Daoy (cell line): ENCODE measurements at places on chromosomes 12 and 14.
A peak's percentile ranks its signal among the peaks of the same experiment; 100 is the strongest.

GRCh38 chr12:116263844-116264243 lies 13.6 kb downstream of the MED13L start:
- peak; percentile 32 for DNase-seq

DNA sequence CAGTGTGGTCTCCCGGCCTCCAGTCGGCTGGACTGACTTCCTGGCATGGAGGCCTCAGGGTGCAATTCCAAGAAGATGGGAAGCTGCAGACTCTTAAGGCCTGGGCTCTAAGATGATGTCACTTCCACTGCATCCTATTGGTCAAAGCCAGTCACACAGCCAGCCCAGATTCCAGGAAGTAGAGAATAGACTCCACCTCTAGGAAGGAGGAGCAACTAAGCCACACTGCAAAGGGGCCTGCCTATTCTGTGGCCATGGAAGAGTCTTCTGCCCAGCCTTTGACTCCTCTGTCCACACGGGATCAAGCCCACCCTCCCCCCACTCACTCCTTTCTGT lies 103.9 kb upstream of the RFLNA start:
- DNase-seq, result peak; percentile 35

GRCh38 chr12:120999191-121000120 lies 16.8 kb downstream of the C12orf43 start:
- DNase-seq, result no peak

DNA sequence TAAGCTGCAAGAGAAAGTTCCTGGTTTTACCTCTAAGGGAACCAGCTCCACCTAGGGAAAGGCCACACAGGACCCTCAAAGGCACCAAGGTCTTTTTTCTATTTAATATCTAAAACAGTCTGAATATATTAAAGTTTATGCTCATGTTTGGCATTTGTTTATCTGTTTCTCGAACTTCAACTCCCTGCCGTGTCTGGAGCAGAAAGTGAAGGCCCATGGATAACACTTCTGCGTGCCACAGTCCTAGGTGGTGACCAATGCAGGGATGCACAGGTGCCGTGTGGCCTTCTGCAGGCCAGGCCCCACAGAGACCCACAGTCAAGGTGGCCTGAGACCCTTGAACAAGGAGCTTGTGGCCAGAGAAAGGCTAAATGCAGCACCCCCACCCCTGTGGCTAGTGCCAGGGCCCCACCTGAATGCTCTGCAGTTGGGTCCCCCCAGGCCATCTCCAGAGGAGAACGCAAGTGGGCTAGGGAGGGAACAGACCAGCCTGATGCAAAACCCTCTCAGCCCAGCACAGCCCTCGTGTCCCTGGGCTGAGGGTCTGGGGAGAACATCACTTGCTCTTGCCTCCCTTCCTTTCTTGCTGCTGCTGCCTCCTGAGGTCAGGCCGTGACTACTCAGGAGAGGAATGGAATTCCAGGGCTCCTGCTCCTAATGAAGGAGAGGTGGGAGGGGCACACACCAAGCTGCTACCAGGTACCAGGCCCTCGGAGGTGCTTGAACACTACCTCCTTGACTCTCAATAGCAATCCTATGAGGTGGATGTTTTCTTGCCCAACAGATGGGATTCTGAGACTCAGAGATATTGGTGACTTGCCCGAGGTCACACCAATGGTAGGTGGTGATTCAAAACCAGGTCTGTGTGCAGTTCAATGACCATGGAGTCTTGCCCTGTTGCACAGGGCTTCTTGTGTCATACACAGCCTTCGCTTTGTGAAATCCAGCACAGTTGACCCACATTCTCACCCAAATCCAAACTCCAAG lies 45.4 kb downstream of the PSMA6 start:
- no peak for DNase-seq

DNA sequence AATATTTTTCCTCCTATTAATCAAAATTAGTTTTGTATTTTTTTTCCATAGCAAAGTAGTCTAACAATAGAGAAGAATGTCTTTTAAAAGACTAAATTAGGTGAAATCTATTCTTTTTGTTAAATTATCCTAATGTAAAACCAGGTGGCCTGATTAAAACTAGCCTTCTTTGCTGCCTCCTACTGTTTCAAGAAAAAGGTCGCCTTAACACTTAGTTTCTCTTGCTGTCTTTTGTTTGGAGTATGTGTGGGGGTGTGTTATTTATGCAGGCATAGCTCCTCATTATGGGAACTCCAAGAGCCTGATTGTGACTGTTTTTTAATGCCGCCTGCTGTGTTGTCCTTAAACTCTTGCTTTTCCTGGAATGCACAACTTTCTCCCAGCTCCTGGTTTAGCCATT lies 855.3 kb downstream of the DIO2 start:
- DNase-seq, result no peak

- peak; percentile 65 for DNase-seq
These were observed 72.0 kb downstream of the C12orf56 start for GRCh38 chr12:64318605-64319004.

DNA sequence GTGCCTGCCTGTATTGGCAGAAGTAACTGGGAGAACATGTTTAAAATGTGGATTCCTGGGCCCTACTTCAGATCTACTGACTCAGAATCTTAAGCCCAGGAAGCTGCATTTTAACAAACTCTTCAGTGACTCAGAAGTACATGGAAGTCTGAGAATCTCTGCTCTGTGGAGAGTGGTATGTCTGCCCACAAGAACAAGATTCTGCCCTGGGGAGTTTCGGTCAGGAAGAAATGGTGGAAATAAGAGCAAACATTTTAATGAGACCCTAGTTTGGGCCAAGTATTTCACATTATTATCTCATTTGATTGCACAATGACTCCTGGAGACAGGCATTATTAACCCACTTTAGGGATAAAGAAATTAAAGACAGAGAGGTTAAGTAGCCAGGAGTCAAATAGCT lies 8.2 kb downstream of the ALDH1L2 start:
- no peak for DNase-seq

DNA sequence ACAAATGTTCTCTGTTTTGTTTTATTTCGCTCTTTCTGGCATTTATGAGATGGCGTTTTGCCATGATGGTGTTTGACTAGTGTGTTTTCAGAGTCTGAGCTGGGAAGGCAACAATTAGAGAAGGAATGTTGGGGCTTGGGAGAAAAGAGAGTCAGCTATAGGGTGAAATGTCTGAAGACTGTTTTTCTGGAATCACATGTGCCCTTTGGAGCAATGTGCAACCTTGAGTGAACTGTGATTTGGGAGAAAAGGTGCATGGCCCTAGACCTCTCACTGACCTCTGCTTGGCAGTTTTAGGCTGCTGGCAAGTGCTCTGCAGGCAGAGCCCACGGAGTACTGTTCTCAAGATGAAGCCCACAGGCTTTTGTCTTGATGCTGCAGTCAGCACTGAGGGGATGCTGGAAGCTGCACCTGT lies 379.9 kb upstream of the PDE3A start:
- no peak for DNase-seq

DNA sequence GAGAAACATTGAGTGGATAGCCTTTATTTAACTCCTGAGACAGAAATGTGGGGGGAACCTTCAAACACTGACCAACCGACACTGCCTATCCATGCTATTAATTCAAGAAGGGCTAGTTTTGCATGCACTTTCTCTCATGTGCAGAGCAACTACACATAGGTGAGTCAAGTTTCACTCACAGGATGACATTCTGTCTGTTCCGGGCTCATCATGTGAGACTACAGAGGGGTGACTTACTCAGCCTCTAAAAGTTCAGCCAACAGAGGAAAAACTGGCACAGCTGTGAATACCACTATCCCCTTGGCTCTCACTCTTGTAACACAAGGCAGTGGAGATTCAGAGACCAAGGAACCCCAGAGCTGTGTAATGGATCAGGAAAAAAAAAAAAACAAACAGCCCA lies 13.3 kb downstream of the BEST3 start:
- peak; percentile 56 for DNase-seq

- DNase-seq, result no peak
These were observed 55.8 kb downstream of the MAP3K9 start for GRCh38 chr14:70753518-70753953.

- peak; percentile 62 for DNase-seq
These were observed 68.5 kb downstream of the BHLHE41 start for GRCh38 chr12:26056335-26056734.

DNA sequence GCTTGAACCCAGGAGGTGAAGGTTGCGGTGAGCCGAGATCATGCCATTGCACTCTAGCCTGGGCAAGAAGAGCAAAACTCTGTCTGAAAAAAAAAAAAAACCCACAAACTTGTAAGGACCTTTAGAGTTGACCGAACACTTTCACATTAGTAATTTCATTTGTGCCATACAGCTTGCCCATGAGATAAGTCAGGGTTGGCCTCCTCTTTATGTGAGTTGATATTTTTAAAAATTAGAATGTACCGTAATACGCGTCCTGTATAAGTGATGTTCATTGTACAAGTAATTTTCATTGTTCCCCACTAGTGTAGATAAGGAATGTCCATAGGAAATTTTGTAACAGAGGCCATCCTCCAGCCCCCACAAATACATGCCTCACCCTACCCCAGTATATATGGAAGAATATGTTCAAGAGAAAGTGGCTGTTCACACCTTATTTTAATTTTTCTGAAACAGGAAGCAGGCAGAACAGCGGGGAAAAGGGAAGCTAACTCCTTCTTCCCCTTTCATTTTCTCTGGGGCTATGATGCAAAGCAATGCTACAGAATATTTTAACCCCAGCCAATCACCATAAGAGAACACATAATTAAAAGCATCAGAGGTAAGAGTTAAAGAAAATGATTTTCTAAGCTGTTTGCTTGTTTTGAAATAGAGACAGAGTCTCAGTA lies 31.9 kb upstream of the HIF1A start:
- no peak for DNase-seq

DNA sequence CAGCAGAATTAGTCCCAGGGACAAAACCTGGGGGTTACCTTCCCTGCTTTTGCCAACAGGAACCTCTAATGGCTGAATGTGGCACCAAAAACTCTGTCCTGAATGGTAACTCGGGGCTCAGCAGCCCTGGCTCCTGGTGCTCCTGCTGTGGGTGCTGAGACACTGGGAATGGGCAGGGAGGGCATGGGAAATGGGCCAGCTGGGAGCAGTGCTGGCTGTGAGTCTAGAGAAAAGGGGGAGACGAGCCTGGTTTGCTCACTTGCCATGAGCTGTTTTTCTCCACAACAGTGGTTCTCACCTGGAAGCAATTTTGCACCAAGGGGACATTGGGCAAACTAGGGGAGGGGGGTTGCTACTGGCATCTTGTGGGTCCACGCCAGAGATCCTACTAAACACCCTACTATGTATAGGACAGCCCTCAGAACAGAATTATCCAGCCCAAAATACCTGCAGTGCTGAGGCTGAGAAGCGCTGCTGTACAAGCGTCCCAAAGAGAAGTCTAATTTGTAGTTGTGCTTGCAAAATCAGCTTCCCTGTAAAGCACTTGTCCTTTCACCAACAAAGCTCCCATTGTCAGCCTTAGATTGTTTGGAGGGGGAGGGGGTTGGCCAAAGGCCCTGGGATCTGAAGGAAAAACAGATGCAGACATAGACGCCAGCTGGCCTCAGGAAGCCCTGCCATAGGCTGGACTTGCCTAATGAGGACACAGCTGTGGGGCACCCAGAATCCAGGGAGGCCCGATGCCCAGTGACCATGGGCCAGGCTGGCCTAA lies 3.6 kb downstream of the LRRC74A start:
- DNase-seq, result no peak

GRCh38 chr12:115402443-115403180 lies 718.6 kb upstream of the TBX3 start:
- DNase-seq, result no peak

GRCh38 chr14:92702441-92702918 lies 45.9 kb downstream of the LGMN start:
- no peak for DNase-seq

DNA sequence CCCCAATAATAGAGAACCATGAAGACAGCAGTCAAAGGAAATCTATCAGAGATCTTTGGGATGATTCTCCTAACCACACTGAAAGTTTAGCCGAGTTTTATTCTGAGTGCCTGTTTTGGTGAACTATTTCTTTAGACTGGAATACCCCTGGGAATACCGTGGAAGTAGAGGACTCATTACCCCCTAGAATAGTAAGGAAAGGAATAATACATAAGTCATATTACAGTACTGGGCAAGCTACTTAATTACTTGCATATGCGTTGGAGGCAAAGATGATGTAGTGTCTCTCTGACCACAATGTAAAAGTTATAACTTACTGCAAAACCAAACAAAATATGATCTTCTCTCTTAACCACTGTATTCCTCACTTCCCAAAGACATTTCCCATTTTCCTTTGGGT lies 25.5 kb downstream of the ZC2HC1C start:
- DNase-seq, result no peak

GRCh38 chr12:120580787-120581723 lies at the start of gene POP5:
TSS of gene POP5 (minus strand) at chr12:120581402. CDS start at chr12:120581362, 40 bp downstream.
- DNase-seq, result peak; percentile 98

DNA sequence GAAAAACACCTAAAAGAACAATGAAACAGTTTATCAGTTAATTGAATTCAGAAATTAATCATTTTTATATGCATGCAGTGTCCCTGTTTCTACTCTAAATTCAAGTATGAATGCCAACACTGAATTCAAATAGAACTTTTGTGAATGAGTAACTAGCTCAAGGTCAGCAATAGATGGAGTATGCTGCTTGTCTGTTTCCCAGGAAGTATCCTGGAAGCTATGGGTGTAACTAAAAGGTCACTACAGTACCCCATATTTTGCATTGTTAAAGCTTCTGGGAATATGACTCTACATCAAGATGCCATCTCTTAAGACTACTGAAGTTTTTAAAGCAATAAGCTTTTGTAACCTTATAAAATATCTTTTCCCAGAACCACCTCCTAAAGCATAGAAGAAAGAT lies 681.4 kb upstream of the FBXO33 start:
- no peak for DNase-seq

DNA sequence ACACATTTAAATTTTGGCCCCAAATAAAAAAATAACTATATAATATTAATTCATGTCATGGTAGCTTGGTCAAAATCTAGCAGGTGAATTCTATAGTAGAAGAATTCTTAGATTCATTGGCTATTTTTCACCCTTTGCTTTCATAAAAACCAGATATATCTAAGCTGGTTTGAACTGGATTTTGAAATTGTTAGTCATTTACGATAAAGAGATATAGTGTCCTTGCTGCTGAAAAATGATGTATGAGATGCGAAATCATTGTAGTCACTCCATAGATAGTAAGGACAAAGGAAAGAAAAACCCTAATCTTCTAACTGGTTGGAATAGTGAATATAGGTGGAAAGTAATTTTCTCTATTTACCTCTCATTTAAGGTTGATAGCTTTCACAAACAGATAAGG lies 12.2 kb upstream of the HIF1A start:
- no peak for DNase-seq

- DNase-seq, result no peak
These were observed 760.4 kb upstream of the TBX3 start for GRCh38 chr12:115444346-115444745.

DNA sequence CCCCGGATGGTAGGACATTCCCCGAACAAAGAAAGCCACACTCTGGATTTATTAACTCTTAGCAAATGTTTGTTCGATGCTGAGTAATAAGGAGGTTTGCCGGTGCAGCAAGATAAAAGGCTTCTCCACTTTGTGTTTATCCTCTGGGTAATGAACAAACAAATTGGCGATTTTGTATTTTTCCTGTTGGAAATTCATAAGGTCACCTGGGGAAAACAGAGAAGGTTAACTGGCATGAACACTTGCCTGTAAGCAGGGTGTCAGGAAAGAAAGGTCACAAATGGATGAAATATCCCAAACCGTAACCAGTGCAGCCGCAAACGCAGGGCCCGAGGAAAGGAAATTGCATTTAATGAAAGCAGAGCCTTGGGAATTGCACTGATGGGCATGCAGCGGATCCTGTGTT lies 132.8 kb downstream of the RMST start:
- DNase-seq, result no peak
